Activated T-cell treated with anti-CD3 and anti-CD28 coated beads, Interleukin-2, amount 50 U/mL, for 72 hours (primary cell): ENCODE measurements at places on chromosomes 2 and 18.

DNA sequence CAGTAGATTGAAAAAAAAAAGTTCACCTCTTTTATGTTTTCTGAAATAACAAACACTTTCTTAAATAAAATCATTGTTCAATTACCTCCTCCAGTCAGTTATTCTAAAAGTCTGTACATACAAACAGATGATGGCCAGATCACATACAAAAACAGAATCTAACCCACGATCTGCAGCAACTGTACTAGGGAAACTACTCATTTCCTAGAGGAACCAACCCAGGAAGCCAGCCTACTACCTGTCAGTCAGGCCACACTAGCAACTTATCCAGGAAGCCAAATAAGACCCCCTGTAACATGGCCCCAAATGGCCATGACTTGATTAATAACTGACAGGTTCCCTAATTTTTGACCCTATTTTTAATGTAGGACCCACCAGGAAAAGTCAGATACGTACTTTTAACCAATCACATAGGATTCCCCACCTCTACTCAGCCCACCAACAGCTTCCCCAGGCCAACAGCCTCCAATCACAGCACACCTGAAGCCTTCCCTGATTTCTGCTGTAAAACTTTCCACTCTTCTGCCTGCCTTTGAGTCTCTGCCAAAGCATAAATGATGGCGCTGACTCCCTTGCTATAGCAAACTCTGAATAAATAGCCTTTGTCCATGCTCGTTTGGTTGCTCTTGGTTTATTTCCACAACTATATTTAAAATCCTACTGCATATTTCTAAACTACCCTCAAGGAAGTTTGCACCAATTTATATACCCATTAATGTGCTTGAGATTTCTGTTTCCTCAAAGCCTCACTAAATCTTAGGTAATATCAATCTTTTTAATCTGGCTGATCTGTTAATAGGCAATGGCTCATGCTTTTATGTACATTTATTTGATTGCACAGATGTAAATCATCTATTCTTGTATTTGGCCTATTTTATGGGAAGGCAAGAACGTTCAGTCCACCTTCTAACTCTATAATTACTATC is 486.4 kb downstream of the FBXO15 start:
- no peak for DNase-seq

- DNase-seq, result no peak
Measured at GRCh38 chr2:173892341-173892740, 72.8 kb downstream of the SP3 start.

DNA sequence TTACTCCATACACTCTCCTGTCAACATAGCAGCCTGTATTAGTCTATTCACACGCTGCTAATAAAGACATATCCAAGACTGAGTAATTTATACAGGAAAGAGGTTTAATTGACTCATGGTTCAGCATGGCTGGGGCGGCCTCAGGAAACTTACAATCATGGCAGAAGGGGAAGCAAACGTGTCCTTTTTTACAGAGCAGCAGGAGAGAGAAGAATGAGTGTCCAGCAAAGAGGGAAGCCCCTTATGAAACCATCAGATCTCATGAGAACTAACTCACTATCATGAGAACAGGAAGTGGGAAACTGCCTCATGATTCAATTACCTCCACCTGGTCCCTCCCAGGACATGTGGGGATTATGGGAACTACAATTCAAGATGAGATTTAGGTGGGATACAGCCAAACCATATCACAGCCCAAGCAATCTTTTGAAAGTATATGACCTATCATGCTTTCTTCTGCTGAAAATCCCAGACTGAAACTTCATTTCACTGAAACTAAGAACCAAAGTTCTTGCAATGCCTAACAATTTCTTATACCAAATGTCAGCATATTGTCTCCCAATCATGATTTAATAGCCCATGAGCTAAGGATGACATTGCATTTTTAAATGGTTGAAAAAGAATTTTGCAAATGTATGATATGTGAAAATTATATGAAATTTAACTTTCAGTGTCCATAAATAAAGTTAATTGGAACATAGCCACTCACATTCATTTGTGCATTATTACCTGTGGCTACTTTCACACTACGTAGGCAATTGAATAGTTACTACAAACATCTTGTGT is 686.8 kb upstream of the ZEB2 start:
- no peak for DNase-seq

DNA sequence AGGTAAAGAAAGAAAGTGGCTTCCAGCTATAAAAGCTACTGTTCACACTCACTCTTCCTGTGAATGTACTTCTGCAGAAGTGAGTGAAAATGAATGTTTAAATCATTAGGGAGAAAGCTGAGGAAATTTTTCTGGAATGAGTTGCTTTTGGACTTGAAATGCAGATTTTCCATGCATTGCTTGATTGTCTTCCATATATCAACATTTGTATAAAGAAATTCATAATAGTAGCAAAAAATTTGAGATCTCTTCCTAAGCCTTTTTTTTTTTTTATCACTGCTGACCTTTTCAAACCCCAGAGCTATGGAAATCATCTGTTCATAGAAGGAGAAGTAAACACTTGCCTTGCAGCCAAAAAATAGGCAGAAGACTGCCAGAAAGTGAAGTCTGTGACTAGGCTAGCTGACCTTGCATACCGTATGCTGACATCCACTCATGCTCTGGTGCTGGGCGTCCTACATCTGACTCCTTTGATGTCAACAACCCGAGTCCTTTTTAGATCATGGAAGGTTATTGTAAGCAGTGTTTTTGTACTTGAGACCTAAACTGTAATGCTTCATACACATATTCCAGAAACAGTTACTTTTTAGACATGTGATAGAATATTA is 154.5 kb upstream of the RASGRP3 start:
- DNase-seq, result no peak

GRCh38 chr18:47978603-47979002 is 48.1 kb upstream of the SMAD2 start:
- DNase-seq, result no peak

DNA sequence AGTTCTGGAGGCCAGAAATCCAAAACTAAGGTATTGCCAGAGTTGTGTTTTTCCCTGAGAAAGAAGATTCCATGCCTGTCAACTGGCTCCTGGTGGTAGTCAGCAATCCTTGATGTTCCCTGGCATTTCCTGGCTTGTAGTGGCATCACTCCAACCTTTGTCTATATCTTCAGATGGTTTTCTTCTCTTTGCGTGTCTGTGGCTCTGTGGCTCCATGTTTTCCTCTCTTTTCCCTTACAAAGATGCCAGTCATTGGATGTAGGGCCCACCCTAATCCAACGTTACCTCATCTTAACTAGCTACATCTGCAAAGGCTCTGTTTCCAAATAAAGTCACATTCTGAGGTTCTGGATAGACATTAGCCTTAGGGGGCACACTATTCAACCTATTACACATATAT is 41.8 kb downstream of the SLC14A1 start:
- DNase-seq, result no peak

DNA sequence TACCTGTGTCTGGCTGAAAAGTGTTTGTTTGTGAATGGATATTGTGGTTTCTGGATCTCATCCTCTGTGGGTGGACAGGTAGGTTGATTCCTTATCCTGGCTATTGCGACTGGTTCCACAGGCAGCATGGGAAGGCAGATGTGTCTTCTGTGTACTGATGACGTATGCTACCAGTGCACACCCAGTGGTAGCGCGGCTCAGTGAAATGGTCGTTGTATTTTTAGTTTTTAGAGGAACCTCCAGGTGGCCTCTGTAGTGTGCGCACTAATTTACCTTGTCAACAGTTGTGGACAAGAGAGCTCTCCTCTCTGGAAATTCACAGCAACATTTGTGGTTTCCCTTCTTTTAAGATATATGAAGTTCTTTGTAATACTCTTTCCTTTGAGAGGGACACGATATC is 52.5 kb downstream of the CCDC74A start:
- no peak for DNase-seq

DNA sequence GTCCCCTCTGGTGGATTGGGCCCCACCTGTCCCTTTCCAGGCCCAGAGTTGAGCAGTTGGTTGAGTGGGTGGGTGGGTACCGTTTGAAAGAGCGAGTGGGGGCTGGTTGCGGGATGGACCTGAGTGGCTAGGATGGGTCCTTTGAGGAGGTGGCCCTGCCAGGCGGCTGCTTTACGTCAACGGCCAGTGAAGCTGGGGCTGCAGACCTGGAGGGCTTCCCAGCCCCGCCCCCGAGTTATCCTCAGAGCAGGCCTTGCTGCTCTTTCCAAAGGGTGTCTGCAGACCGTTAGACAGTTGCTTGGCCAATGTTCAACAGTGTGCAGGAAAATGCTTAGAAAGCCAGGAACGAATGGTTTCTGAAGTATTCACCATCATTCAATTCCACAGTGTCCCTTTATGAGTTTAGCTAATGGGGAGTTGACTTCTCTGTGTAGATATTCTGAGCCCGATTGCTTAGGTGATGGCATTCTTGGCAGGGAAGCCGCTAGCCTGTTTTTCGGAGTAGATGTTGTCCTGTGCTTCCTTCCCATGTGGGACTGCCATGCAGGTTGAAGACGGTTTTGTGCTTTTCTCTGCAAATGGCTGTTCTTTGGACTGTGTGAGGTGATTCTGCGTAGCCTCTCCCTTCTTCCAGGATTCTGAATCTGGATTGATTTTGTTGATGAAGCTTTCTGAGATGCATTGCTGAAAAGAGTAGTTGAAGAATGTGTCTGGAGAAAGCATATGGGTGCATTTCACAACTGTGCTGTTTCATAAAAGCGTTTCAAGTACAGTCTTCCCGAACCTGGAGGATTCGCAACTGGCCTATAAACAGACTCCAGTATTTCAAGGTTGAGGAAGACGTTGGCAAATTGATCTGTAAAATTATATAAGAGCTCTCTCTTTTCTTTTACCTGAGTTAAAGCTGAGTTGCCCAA is 45.8 kb downstream of the LDLRAD4 start:
- no peak for DNase-seq

DNA sequence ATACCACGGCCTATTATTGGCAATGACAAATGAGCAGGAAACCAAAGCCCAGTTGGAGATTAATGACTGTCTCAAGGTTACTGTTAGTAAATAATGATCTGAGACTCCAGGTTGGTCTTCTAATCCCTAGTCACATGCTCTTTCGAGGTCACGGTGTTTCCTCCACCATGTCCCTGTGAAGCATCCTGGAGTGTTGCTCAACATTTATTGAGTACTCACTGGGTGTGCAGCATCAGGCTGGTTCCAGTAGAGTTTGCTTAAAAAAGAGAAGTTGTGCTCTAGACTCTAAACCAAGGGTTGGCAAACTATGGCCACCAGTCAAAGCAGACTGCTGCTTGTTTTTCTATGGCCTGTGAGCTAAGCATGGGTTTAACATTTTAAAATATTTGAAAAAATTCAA is 263.8 kb upstream of the ATP5MC3 start:
- no peak for DNase-seq

DNA sequence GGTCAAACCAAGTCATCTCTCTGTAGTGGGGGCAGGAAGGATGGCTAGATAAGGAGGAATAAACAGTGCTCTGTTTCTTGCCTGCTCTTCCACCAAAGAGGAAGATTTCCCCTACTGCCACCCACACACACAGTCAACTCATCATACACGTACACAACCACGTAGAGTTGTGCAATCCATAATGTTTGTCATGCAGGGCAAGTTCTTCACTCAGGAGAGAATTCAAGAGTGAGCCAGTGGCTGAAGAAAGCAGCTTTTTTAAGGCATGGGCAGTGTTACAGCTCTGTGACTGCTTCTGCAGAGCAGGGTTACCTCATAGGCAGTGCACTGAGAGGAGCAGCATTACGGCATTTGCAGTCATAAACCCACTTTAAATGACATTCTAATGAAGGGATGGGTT is 283.0 kb downstream of the RND3 start:
- DNase-seq, result no peak

DNA sequence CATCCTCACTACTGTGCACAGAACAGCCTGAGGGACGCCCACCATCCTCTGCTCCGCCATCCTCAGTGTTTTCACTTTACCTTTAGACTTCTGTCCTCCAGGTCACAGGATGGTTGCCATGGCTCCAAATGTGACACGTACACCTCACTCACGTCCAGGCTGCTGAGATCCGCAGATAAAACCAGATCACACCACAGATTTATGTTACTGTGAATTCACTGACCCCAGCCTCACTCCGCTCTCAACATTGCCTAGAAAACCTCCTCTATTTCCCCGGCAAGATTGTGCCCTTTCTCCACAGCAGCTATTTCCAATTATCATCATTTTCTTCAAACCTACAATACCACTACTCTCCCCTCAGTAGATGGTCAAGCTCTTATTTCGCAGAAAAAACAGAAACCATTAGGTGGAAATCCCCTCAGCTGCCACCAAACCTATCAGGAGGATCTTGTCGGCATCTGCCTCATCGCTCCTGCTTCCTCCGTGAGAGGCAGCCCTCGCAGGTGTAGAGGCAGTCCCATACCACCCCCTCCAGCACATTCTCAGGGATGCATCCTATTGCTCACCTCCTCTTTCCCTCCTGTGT is 49.8 kb upstream of the SLC1A4 start:
- DNase-seq, result peak; percentile 19

- no peak for DNase-seq
Measured at GRCh38 chr2:222732489-222733178, 61.2 kb downstream of the MOGAT1 start.

- DNase-seq, result no peak
Measured at GRCh38 chr2:147374423-147374811, 470.4 kb upstream of the ACVR2A start.

GRCh38 chr18:42196651-42197050 is 241.6 kb downstream of the PIK3C3 start:
- no peak for DNase-seq

GRCh38 chr2:24881158-24881557 is 38.9 kb downstream of the ADCY3 start:
- DNase-seq, result no peak

- DNase-seq, result no peak
Measured at GRCh38 chr2:27356056-27356381, 545 bp downstream of the GTF3C2 start.

DNA sequence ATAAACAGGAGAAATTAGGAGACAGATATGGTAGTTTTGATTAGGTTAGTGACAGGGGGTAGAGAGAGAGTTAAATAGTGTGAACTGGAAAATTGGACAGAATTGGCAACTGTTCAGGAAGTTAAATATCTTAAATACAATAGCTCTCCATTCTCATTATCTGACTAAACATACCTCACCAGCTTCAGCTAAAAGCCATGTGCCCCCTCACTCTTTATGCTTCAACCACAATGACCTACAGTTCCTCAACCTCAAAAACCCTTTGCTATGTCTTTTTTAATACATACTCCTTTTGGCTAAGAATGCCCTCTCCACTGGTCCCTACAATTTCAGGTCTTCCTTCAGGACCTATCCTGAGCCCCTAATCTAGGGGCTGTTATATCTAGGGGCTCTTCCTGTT is 740.2 kb upstream of the ZEB2 start:
- no peak for DNase-seq
